ENCODE measurements at places on chromosomes 3 and 15. TPM values are rescaled to one million over a fixed set of nuclear protein-coding genes. Genes with fewer than 3 reads are reported as not detected.

The CTXND1 gene
- total RNA-seq = not detected

The ACAN gene
- total RNA-seq = not detected

The GOLGA6B gene
- 0.22 TPM for total RNA-seq

The PIF1 gene
- total RNA-seq = 54.8 TPM

The HGD gene
- total RNA-seq = 0.65 TPM

The MYLK gene
- total RNA-seq = 0.72 TPM

DNA sequence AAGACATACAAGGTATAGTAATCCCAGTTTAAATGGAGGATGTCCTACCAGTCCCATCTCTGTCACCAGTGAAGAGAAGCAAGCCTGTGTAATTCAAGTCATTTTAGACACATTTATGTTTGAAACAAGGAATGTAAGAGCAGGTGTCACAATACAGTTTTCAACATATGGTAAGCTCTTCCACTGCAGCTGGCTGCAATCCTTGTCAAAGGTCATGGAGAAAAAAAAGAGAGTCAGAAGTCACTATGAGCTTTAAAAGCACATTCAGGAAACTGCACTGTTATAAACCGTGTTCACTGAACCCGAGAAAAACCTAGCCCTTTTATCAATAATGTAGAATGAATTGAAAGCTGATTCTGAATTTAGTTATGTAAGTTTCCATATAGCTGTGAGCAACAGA is 206.4 kb downstream of the NAALADL2 start:
- no peak for DNase-seq

GRCh38 chr3:142366434-142366833 is 81.4 kb downstream of the XRN1 start:
- DNase-seq = no peak

DNA sequence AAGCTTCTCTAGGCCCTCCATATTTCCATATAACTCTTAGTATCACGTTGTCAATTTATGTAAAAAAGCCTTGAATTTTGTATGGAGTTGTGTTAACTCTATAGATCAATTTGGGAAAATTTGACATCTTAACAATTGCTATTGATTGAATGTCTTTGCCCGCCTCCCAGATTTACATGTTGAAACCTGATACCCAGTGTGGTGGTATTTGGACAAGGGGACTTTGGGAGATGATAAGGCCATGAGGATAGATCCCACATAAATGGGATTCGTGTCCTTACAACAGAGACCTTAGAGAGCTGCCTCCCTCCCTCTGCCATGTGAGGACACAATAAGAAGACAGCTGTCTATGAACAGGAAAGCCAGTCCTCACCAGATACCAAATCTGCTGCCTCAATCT is 21.1 kb upstream of the TNK2 start:
- no peak for DNase-seq

DNA sequence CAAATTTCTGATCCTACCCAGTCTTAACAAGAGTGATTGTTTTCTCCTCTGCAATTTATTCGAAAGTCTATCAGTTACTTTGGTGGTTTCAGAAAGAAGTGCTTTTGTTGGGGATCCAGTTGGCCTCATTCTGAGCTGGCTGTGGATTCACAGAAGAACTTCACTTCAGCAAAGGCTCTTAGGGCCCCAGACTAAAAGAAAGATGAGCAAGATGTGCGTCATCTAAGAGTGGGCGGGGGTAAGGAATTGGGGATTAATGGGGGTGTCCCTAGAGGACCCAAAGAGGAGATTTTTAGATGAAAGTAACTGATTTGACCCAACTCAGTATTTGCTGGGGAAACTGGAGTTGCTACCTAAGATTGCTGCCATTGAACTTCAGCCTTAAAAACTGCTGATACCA is 63.9 kb upstream of the TSEN2 start:
- DNase-seq = no peak

- no peak for DNase-seq
These were observed 46.1 kb downstream of the ZNF589 start for GRCh38 chr3:48287034-48287433.

DNA sequence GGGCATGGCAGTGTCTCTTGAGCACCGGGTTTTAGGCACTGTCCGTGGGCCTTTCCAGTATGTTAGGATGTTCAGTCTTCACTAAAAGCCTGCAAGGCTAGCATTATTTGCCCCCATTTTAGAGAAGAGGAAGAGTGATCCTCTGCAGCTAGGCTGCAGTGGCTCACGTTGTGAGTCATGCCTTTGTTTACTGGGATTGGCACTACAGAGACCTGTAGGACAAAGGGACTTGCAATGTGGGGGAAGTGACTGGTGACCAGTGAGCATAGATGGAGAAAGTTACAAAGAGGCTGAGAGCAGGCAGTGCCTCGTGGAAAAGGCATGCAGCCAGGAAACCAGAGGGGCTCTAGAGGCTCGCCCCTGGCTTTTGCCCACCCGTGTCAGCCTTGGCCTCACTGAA is 26.8 kb upstream of the CPNE9 start:
- DNase-seq = no peak

DNA sequence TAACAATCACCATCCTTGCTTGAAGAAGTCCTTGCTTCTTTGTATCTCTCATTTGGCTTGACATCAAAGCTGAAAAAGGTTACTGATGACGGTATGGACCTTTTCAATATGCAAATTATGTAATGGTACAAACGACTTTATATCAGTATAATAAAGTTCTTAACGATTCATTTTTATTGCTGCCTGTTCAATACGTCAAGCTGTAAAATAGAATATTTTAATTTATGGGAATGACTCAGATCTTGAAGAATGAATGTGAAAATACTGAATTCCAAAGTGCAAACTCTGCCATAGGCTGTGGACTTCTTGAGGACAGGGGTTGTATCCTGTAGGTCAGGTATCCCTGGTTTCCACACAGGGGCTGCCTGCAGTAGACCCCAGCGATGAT is 156.2 kb downstream of the PLCL2 start:
- DNase-seq = no peak

DNA sequence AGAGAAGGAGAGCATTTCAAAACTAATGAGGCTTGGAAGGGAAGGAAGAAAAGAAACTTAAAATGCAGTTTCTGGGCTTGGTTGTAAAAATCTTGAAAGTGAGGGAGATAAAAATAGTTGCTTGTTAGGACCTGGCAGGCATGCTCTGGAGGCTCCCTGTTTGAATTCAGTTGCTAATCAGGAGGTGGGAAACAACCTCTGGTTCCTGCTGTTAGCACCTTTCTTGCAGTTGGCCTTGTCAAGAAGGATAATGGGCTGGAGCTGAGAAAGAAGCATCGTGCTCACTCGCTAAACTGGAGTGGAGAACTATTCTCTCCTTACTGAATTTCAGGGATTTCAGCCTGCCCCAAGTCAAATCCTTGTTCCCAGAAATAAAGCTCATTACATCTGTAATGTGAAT is 23.4 kb downstream of the SNAPC5 start:
- no peak for DNase-seq

GRCh38 chr3:133862161-133862560 is 33.5 kb downstream of the RAB6B start:
- no peak for DNase-seq

GRCh38 chr15:40087068-40087810 is 21.4 kb downstream of the BMF start:
- no peak for DNase-seq

DNA sequence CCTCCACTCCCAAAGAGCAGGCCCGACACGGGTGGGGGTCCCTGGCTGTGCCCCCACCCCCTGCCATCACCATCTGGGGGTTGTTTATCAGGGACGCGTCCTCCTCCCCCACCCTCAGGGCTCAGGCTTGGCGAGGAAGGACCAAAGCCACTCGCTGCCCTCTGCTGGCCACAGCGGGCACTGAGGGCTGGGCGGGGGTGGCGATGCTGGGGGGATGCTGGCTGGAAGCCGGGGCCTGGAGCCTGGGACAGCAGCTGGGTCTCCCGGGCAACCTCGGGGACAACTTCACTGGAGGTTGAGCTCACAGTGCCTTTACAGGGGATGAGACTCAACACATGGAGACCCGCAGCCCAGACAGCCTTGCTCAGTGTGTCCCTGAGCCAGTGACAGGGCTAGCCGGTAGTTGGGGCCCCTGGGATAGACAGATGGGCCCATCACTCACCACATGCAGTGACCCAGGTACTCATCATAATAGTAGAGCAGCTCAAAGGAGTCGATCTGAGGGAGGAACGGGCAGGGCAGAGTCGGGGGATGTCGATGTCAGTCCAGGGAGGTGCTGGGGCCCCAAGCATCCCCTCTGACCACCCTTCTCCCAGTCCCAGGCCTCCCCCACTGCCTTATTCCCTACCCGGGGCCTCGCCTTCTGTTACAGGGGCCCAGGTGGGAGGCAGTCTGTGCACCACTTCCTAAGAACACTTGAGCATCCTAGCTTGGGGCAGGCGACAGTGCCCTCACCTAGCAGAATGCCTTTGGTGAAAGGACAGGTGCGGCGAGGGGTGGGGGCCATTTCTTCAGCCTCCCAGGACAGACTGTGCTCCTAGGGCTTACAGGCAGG is 5.9 kb upstream of the CALML4 start:
- DNase-seq = peak; percentile 38

- DNase-seq = no peak
These were observed 46.8 kb downstream of the MGLL start for GRCh38 chr3:127775398-127776109.

GRCh38 chr3:13644341-13645117 is 95.6 kb downstream of the FBLN2 start:
- no peak for DNase-seq

DNA sequence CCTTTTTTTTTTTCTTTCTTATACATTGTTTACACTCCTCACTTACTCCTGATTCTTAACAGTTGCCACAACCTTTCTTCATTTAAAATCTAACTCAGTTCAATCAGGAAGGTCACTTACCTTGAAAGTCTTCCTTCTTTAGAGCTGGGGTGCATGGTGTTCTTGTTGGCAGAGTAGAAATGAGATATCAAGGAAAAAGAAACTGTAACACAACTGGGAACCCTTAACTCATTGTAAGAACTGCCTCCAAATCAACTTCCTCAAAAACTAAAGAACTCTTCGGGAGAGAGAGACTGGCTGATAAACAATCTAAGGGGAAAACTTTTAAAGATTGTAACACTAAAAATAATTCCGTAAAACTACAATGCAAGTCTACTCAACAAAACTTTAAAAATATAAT is 1.4 kb upstream of the APPL1 start:
- DNase-seq = no peak

GRCh38 chr3:141860086-141860669 is 16.3 kb upstream of the ATP1B3 start:
- DNase-seq = no peak

GRCh38 chr3:114527036-114527644 is 233.3 kb downstream of the TIGIT start:
- no peak for DNase-seq

GRCh38 chr3:32373276-32373675 is 18.4 kb upstream of the CMTM7 start:
- no peak for DNase-seq

Data from PC-9 (cell line).